Hematopoietic multipotent progenitor cell treated with erythropoietin and hydrocortisone succinate and interleukin-3 and kit ligand, for 4 days (in vitro differentiated cells): ENCODE measurements at places on chromosomes 2 and 18.
A peak's percentile ranks its signal among the peaks of the same experiment; 100 is the strongest.

DNA sequence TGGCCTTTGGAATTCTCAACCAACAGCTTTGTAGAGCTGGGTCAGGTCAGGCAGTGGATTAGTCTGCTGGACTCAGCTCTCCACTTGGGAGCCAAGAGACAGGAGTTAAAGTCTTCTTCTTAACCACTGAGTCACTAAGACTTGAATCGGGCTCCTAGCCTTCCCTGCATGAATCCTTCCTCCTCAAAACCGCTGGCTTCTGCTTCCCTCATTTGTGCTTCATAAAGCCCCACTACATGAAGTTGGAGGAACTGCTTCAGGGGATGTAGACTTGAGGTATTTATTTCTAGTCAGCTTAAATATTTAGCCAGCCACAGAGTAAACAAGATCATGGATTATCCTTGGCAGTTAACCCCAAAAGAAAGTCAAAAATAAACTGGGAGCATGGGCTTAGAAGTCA, 536.3 kb upstream of the TNP1 start:
- DNase-seq: no peak

DNA sequence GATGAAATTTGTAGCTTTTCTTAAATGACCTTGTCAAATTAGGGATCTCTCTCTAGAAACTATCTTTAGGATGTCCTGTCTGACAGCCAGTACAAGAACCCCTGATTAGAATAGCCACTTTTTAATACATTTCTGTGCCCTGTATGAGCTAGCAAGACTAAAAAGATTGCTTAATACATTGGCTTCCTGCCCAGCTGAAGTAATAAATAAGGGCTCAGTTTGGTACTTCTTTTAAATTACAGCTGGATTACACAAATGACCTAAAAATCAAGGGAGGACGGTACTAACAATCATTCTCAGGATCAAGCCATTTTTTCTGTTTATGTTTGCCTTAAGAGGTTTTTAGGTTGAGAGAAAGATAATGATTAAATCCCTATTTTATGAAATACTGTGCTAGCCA, 11.6 kb upstream of the OLA1 start:
- peak; percentile 74 for DNase-seq

- DNase-seq: no peak
Measured at GRCh38 chr2:241376808-241377207, 20.7 kb downstream of the FARP2 start.

DNA sequence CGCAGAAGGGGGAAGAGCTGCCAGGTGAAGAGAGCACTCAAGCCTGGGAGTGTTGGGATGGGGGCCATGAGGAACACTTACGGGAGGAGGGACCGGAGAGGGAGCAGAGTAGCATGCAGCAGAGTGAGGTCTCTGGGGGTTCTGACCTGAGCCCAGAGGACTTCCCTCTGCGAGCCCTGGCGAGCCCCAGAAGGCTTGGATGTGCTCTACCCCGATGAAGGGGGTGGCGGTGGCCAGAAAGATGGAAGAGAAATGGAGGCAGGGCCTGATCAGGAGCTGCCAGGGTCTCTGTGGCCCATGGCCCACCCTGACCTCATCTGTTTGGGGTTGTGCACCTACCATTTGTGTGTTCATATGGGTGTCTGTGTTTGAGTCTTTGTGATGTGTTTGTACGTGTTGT, 42.0 kb downstream of the CROCC2 start:
- no peak for DNase-seq

GRCh38 chr2:186734957-186735734, 41.3 kb downstream of the FAM171B start:
- DNase-seq: no peak

GRCh38 chr2:24380820-24381219, 20.5 kb upstream of the ITSN2 start:
- DNase-seq: no peak

DNA sequence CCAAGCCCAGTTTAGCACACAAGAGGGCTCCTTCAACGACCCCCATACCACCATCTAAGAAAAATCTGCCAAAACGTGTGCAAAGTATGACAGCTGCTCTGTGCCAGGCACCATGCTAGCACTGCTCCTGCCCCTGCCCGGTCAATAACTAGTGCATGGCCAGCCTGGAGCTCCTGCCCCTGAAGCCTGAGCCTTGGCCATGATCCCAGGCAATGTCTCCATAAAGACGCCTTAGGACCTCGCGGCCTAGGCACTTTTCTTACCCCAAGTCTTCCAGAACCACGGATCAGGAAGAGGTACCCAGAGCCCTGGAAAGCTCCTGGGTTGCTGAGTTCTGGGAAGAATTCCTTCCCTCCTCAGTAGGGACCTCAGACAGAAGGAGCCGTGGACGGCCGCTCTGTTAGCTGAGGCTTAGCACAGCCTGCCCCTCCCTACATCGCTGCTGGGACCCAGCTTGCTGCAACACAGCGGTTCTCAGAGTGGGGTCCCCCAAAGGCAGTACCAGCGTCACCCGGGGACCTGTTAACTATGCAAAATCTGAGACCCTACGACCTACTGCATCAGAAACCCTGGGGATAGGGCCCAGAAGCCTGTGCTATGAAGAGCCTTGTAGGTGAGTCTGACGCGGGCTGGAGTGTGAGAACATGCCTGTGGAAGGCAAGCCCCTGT, 117.8 kb upstream of the TWIST2 start:
- no peak for DNase-seq

GRCh38 chr2:20164061-20164733, 60.7 kb downstream of the SDC1 start:
- DNase-seq: peak; percentile 40

GRCh38 chr2:176079285-176079830, 4.4 kb downstream of the EVX2 start:
- DNase-seq: no peak

DNA sequence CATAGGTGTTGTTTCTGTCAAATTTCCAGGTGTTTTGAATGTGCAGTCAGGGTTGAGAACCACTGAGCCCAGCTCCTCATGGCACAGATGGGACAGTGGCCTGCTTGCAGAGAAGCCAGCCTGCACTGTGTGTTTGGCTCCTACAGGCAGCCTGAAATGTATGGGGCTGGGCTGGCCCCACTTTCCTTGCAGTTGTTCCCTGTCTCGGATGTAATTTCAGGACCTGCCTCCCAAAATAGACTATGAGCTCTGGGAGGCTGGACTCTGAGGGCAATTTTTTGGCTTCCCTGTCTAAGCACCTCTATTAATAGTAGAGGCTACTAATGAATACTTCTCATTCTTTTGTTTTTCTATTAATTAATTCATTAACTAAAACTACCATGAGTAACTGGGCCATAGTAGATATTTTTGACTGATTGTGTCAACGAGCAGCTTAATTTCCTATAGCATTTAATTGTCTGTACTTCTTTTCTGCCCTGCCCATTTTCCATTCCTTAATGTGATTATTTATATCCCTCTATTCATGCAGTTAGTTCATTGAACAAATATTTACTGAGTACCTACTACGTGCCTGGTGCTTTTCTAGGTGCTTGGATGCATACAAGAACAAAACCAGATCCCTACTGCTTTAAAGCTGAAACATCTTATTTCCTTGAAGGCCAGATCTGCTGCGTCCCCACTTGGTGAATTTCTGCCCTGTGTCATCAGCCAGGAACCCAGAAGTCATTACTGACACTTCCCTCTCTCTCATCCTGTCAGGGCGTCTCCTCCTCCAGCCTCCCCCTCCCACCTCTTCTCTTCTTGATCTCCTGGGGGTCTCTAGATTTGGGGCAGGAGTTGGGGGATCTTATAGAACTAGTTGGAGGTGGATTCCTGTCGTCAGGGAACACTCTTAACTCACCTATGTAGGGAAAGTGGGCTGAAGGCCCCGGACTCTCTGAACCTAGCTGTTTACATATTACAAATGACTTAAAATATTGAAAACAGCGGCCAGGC, 16.3 kb downstream of the DYSF start:
- DNase-seq: no peak

- no peak for DNase-seq
Measured at GRCh38 chr18:61545281-61546245, 212.3 kb downstream of the CDH20 start.

DNA sequence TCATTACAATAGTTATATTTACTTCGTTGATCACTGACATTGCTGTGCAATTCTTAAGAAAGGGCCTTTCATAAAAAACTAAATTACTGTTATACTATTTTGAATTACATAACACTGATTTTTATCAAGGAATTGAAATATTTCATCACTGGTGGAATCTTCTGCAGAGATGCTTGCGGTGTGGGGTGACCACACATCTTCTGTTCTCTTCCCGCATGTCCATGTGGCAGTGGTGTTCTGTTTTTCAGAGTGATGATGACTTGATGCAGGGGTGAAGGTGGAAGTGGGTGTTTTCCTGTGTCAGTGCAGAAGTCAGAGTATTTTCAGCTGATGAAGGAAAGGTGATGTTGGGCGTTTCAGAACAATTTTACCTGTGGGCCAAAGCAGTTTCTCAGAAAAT, 7.0 kb downstream of the CNDP2 start:
- peak; percentile 63 for DNase-seq
